ENCODE measurements at places on chromosomes 2 and 18. TPM values are rescaled to one million over a fixed set of nuclear protein-coding genes. Genes with fewer than 3 reads are reported as not detected.

DNA sequence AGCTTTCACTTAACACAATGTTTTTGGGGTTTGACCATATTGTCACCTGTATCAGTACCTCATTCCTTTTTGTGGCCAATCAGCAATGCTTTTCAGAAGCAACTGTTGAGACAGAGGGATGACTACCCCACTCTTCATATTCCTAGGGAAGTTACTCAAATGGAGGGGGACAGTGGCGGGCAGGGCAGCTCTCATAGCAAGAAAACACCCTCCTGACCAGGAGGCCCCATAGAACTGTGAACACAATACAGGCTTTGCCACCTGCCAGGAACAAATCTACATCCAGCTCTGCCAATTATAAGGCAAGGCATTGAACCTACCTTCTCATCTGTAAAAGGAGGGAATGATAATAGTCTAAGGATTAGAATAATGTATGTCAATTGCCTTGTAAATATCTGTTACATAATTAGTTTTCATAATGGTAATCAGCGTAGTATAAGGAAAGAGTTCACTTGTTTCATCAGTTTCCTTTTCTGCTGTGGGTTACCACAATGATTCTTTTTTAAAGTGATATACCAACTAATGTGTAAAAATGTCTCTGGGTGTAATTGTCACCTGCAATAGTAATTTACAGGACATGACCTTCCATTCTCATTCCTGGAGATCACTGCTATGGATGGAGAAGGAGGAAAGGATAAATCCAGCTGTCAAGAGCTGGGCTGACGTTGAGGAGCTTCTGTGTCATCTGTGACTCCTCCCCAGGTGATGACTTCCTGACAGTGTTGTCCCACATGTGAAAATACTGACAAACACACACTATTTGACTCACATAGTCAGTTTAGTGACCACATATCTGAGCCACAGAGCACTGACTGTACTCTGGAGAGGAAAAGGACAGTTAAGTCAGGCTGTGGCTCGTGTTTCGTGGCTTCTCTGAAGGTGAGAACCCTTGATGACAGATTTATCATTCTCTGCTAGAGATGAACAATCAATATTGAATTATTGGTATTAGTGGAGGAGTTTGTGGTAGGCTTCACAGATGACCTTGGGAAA lies 13.5 kb downstream of the ALPK2 start:
- no peaks in the 10 kb centered on the region for H3K27me3 ChIP-seq
- peak overlapping the region; percentile 82 for H3K27ac ChIP-seq
- no peak overlapping the region for H3K4me3 ChIP-seq
- peaks cover 25% of the 10 kb centered on the region for H3K4me1 ChIP-seq

CNGA3 gene
- total RNA-seq, result not detected

- peaks cover 11% of the 10 kb centered on the region for H3K4me1 ChIP-seq
- no peak overlapping the region for H3K4me3 ChIP-seq
- no peak overlapping the region for H3K27ac ChIP-seq
- H3K27me3 ChIP-seq, result no peaks in the 10 kb centered on the region
- no peak for DNase-seq
These were observed 14.0 kb downstream of the CAPN10 start for GRCh38 chr2:240600451-240600961.

DNA sequence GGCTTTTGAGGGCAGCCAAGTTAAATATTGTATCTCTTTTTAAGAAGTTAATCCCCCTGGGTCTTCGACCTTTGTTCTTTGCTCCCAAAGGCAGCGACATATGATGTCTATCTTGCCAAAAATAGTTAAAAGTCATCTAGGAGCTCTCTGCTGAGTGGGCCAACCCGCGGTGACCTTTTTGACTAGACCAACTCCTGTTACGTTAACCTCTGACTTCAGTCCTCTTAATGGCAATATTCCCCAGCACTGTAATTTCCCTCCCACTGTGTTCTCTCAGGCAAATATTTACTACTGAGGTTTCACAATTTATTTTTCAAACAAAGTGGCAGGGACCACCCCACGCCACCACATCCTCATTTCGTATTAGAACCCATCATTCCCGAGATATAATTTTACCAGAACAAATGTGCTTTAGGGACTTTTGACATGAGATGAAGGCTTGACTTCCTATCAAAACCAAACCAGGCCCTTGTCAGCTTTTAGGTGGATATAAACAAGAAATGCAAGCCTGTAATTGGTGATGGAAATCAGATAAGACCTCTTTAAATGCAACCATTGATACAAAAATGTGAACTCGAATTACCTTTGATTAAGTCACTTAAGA lies 764.7 kb downstream of the SATB2 start:
- no peak overlapping the region for H3K27ac ChIP-seq
- no peaks in the 10 kb centered on the region for H3K36me3 ChIP-seq
- DNase-seq, result no peak
- H3K27me3 ChIP-seq, result no peaks in the 10 kb centered on the region

DNA sequence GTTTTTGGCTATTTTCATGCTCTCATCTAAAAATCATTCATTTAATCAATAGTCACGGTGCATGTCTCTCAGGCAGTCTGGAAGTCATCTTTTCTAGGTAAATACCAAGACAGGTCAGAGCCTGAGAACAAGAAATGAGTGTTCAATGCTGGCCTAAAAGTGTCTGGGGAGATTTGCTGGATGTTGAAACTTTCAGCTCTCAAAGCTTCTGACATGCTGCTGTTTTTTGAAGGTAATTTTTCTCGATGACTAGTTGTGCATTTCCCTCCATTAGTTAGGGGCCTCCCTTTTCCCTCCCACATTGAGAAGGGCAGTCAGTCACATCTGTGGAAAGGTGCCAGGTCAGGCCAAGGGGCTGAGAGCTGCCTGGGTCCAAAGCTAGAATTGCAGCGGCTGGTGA lies 115.6 kb downstream of the LPIN1 start:
- no peak overlapping the region for H3K27ac ChIP-seq
- no peak overlapping the region for H3K4me3 ChIP-seq
- no peaks in the 10 kb centered on the region for H3K36me3 ChIP-seq
- no peak for DNase-seq
- H3K27me3 ChIP-seq, result no peaks in the 10 kb centered on the region
- peaks cover 12% of the 10 kb centered on the region for H3K4me1 ChIP-seq

IL1R2 gene
- total RNA-seq, result not detected

DNA sequence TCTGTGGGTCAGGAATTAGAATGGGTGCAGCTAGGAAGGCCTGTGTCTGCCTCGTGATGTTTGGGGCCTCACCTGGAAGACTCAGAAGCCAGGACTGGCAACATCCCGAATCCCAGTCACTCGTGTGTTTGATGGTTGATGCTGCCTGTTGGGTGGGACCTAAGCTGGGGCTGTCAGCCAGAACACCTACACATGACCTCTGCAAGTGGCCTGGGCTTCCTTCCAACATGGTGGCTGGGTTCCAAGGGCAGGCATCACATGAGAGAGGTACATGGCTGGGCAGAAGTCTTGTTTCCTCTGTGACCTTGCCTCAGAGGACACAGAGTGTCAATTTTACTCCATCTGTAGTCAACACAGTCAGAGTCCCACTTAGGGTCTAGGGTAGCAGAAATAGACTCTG lies 177.8 kb downstream of the GBX2 start:
- no peaks in the 10 kb centered on the region for H3K36me3 ChIP-seq
- no peak overlapping the region for H3K4me3 ChIP-seq
- no peaks in the 10 kb centered on the region for H3K4me1 ChIP-seq
- no peak overlapping the region for H3K27ac ChIP-seq

FBLN7 gene
- not detected for total RNA-seq

DNA sequence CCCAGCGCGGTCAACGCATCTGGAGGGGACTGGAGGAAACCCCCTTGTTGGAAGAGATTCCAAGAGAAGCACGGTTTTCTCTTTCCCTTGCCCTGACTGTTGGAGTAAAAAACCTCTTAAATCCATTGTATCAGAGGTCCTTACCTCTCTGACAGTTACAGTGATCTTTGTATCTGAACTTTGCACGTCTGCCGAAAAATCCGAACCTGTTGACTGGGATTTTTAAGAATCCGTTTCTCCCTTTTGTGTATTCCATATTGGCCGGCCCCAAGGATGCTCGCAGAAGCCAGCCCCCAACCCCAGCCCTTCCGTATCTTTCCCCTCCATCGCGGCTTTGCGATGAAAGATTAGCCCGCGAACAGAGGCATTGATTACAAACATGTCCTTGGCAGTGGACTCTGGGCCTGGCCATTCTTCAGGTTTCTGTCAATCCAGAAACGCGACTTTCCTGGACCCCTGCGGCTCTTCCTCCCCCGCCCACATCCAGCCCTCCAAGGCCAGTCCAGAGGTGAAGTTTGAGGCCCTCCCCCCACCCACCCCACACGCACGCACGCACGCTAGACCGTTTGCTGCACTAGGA lies 4.6 kb upstream of the DLX1 start:
- H3K36me3 ChIP-seq, result no peaks in the 10 kb centered on the region
- DNase-seq, result peak; percentile 17
- H3K4me3 ChIP-seq, result no peak overlapping the region
- H3K27me3 ChIP-seq, result peaks cover 84% of the 10 kb centered on the region

ITGA6 gene
- 34.0 TPM for total RNA-seq

UGT1A10 gene
- total RNA-seq, result not detected
